Amniotic stem cell (primary cell): ENCODE measurements at places on chromosomes 12 and 14.

DNA sequence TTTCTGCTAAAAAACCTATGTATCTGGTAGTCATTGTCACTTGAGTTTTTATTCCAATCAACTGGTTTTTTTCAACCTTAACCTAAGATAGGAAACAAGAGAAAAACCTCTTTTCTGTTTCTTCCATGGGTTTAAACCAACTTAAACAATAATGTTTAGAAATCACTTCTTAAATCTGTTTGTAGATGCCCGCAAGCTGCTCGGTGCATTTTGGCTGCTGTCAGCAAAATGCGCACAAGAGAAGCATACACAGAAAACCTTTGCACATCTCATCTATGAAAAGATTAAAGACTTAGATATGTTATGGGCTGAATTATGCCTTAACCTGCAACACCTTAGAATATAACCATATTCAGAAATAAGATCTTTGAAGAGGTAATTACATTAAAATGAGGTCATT lies 299.8 kb downstream of the ITPR2 start:
- DNase-seq, result no peak

DNA sequence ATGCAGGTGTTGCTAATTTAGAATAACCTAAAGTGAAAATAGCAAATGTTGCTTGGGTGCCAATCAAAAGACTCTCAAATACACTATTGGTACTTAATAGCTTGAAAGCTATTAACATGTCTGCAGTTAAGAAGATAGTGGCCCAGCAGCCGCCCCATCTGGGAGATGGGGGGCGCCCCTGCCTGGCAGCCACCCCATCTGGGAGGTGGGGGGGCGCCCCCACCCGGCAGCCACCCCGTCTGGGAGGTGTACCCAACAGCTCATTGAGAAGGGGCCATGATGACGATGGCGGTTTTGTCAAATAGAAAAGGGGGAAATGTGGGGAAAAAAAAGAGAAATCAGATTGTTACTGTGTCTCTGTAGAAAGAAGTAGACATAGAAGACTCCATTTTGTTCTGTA lies 923.1 kb upstream of the MDGA2 start:
- DNase-seq, result no peak

DNA sequence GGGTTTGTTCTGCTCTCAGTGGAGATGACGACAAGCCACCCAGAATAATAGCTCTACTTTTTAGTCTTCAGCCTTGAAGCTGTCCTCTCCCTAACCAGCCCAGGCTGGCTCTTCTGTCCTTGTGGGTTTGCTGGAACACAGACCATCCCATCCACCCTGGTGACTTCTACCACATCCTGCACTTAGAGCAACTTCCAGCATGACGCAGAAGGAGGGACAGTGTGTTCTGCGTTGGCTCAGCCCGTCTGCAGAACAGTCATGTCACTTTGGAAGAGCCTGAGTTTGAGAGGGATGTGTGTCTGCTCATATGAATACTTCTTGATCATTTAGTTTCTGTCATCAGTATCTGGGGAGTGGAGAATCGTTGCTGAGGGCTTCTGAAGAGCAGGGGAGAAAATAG lies 198.0 kb downstream of the CACNA1C start:
- no peak for DNase-seq

DNA sequence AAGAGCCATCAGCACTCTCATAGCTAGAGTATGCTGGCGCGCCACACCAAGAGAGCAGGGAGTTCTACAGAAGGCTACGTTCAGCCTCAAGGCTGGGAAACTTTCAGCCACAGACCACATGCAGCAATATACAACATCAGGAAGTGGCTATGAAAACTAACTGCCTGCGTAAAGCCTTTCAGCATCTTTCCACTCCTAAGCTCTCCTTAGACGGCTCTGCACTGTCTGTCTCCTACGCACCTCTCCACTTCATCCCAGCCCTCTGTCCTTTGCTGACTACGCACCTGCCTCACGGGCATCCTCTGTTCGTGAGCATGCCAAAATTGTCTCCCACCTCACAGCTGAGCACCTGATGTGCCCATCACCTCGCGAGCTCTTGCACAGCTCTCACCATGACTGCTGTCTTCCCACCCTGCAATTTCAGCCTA lies 9.7 kb downstream of the MPHOSPH9 start:
- DNase-seq, result no peak

GRCh38 chr12:133026996-133027395 lies 10.3 kb upstream of the ZNF84 start:
- DNase-seq, result no peak

GRCh38 chr12:124399622-124400021 lies 104.7 kb downstream of the RFLNA start:
- DNase-seq, result no peak

DNA sequence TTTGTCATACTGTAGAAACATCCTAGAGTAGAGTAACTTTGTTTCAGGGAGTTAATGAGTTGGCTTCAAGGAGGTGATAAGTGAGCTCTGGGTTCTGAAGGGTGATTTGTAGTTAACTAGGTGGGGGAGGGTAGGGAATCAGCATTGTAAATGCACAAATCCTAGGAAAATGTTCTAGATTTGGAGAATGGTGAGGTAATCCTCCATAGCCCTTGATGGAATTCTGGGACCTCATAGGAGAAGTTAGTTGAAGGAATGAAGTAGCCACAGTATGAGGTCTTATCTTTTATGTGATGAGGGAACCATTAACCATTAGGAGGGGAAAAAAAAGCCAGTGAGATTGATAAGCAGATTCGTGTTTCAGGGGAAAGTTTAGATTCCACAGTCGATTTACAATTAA lies 8.0 kb downstream of the CNOT2 start:
- DNase-seq, result no peak

DNA sequence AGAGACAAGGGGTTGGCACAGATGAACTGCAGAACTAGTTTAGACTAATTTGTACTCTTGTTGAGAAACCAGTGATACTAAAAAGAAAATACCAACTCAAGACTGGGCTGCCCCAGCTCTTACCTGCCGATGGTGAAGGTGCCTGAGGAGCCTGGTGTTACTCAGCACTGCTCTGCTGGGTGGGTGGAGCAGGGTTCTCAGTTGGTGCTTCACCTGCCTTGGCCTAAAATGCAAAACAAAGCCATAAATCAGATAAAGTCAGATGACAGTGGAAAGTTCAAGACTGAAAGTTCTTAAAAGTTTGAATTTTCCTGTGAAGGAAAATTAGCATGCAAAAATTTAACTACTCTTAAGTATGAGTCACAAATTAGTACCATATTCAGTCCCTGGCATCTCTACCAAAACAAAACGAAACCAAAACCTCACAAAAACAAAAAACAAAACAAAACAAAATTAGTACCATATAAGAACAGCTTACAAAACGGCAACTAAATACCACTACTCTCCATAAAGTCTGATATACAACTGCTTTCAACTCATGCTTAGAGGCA lies 21.9 kb downstream of the YBX3 start:
- no peak for DNase-seq

GRCh38 chr14:49659526-49660455 lies 24.7 kb upstream of the DNAAF2 start:
- DNase-seq, result no peak

DNA sequence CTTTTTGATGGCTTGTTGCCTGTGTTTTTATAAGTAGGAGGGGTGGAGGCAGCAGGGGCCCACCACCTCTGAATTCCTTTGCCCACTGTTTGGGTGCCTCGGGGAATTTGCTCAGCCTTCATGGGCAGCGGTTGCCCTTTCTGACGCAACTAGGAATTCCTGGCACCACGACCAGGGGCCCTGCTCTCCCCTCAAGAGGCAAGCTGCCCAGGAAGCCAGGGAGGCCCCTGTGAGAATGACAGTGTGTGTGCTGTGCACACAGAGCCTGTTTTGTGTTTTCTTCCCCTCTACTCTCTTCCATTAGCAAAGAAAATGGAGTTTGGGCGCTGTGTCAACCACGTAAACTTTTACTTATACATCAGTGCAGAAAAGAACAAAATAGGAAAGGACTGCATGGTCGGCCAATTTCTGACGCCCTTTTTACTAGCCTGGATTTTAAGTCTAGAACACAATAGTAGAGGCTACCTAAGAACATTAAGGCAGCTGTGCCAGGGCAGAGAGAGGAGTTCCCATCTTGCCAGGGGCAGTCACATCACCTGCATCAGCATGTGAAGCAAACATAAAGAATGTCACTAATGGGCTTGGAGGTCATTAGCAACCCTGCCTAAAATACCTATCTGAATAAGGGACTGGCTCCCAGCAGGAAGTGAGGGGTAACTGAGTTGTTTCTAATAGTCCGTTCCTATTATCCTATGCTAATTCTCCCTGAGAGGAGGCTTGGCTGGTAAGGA lies 17.9 kb upstream of the PTGR2 start:
- peak; percentile 42 for DNase-seq

- DNase-seq, result no peak
These were observed 124.5 kb downstream of the ANO4 start for GRCh38 chr12:100919116-100919515.

DNA sequence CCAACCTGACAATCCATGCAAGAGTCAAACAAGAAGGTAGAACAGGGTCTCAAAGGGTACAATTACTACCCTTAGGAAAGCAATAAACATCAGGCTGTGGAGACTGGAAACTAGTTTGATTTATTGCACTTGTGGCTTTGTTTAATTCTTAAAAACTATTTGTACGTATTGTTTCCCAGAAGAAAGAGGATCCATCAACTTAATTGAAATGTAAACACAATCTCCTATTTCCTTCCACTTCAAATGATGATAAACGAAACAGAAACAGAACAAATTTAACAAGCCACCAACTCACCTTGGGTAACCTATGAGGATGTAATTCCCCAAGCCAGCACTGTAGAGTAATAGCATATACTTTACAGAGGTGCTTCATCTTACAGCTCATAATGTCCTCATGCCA lies 8.0 kb downstream of the STXBP6 start:
- DNase-seq, result no peak

GRCh38 chr12:112549031-112549430 lies 130.3 kb downstream of the PTPN11 start:
- no peak for DNase-seq

DNA sequence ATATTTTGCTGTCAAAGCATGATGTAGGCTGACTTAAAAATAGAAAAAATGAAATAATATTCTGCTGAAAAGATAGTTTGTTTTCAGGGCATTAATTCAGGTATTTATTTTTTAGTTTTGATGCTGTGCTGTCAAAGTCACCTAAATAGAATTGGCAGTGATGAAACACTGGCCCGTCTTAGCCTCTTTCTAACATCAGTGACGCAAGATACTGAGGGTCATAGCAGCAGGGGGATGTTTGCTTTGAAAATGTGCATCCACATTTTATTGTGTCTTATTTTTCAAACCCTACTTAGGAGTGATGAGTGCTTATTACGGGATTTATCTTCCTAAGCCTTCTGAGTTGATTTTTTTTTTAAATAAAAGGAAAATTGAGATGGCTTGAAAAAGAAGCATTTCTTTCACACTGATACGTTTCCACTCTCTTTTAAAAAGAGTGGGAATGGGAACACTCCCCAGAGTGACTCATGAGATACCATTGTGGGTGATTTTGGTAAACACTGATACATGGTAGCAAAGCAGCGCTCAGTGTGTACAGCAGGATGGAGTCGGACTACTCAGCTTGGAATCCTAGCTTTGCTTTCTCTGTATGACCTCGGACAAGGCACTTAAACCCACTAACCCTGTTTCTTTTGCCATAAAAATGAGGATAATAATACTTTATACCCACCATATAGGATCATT lies 290.8 kb downstream of the ERC1 start:
- peak; percentile 11 for DNase-seq

DNA sequence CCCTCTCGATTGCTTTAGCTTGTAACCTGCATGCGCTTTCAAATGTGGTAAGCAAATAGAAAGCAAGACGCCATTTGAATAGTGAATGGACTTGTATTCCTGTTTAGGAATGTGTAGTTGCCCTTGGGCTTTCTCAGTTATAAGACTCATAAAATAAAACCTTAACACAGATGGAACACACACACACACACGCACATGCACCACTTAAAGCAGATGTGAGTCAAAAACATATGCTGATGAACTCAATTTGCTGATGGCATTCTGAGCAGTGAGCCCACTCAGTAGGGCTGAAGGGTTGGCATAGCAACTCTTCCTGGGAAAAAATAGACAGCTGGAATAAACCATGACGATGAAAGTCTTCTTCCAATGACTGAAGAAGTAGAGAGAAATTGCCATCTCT lies 360.5 kb downstream of the APAF1 start:
- no peak for DNase-seq

DNA sequence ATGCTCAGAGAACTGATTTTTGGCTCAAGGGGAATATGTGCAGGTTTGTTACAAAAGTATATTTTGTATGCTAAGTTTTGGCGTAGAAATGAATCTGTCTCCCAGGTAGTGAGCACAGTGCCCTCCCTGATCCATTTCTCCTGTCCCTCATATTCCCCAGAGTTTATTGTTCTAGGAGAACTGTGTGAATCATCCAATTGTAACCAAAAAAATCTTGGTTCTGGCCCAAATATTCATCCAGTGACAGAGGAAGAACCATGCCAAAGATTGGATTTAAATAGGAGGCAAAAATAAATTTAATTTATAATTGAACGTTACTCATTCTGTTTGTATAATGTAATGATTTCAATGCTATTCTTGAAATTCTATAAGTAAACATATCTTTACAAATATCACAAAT lies 4.8 kb downstream of the CATSPERB start:
- DNase-seq, result no peak

DNA sequence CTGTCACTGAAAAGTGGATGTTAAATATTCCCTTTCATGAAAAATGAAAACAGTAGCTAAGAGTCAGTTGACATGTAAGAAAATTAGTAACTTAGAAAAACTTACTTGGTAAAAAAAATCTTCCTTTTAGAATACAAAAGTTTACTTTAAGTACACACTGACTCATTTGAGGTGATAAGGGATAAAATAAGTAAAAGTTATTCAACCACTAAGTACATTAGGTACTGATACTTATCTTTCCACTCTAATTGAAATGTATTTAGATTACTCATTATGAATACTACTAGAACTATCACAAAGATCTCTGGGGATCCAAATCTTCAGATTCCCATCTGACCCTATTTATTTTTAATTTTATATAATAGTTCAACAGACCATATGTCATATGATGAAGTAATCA lies 12.2 kb downstream of the SYCP3 start:
- no peak for DNase-seq

GRCh38 chr14:54902143-54902520 lies 494 bp downstream of the GCH1 start:
- DNase-seq, result peak; percentile 8

GRCh38 chr12:26022043-26022442 lies 63.6 kb downstream of the RASSF8 start:
- DNase-seq, result no peak

DNA sequence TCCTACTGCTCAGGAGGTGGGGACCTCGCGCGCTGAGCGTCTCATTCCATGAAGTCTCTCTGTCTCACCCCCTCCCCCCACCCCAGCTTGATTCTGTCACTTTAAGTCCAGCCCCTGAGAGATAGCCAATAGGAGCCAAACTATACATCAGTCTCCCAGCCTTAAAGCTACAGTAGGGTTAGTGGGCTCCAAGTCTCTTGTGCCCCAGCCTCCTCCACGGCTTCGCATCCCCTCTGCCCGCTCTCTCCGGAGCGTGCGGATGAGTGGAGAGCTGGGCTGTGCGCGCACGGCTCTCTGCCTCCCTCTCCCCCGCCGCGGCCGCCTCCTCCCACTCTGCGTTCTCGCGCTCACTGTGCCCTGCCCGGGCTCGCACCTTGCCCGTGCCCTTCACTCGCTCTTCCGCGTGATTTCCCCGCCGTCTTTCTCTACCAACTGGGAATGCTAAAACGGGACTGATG lies at the start of gene ESRRB:
Gene ESRRB, plus strand, starts transcription at position 191 of the 458 bp plus-strand sequence. Its CDS starts 265 bp downstream, at position 456.
- no peak for DNase-seq
